ENCODE measurements at places on chromosomes 5 and 9. TPM values are rescaled to one million over a fixed set of nuclear protein-coding genes. Genes with fewer than 3 reads are reported as not detected.

DNA sequence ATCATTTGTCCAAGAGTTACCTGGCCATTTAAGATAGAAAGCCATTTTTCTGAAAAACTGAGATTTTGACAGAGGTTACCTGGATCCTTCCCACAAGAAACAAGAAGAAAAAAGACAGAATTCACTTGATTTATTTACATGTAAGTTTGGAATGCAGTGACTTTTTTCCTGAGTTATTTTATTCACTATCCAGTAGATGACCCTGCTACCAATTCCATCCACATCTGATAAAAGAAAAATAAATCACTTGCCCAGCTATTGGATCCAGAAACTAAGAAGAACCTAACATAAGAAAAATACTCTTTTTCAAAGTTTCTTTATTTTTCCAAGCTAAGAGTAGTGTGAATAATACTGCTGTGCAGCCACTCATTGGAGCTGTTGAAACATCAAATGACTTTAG is 275.2 kb downstream of the CETN3 start:
- DNase-seq = no peak

DNA sequence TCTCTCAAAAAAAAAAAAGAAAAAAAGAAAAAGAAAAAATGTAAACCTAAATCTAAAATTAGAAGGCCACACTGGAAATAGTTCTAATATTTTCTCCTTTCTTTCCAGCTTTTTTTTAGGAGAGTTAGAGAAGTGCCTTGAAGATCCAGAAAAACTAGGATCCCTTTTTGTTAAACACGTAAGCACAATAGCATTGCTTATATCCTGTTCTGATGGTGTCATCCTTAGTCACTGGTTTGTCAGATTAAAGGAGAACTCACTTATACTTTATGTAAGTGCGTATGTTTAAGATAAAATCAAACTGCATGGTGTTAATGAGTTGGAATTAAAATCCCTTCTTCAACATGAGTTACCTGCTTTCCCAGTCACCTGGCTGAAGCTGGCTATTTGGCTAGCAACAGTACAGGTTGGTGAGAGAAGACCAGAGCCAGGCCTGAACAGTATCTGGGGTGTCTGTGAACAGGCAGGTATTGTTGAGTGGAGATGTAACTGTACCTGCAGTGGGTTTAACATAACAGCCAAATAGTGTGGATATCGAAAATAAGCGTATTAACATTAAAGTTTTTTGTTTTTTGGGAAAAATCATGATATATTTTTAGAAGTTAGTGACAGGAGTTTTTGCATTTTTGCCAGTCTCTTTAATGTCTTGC is 104.7 kb upstream of the OTULINL start:
- no peak for DNase-seq

GRCh38 chr9:79567671-79568098 is 4.1 kb upstream of the TLE4 start:
- DNase-seq = no peak

DNA sequence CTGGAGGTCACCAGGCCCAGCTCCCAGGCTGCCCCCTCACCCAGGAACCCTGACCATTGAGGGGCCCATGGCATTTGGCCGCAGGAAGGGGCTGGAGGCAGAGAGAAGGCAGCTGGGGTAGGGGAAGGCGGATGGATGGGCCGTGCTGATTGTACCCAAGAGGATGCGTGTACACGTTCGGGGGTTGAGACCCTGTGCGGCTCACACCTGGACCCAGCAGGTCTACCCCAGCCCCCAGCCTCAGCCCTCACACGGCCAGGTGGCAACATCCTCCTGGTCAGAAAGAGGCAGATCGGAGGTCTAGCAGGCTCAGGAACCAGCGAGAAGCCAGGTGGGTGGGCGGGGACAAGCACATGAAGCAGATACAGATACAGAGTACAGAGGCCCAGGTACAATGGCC is 33.7 kb downstream of the NACC2 start:
- DNase-seq = no peak

DNA sequence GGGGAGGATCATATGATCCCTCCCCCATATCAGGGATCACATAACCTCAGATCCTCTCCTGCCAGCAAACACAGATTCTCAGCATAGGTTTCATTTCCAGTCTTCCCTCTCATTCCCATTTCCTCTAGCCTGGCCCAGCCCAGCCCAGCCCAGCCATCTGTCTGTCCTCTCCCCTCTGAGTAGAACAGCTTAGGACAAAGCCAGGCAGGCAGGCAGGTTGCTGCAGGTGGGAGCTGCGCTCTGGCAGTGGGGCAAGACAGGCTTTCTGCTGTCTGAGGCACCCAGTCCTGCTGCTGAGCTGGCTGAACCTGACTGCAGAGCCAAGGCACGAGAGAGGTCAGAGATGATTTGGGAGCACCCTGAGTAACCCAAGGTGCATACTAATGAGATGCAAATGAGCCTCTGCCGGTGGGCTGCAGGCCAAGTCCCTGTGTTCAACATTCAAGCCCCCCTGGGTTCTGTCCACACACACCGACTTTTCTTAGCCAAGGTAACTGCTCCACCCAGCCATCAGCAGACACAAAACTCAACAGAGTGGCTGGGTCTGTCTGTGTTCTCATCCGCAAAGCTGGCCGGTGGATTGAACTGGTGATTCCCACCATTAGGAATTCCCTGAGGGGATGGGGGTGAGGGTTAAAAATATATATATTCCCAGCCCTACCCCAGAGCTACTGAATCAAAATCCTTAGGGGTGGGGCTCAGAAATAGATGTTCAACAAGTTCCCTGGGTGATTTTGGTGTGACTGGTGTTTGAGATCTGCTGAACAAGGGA is 9.1 kb downstream of the FAT2 start:
- no peak for DNase-seq

- DNase-seq = no peak
Measured at GRCh38 chr5:158898185-158899177, 201.2 kb downstream of the EBF1 start.

The ROPN1L gene
- 0.78 TPM for polyA plus RNA-seq
